Mucosa of descending colon (tissue), 3 donors: ENCODE measurements at places on chromosomes 12 and 14.

- DNase-seq = no peak
Observed at GRCh38 chr14:95356245-95356869, 36.6 kb upstream of the CLMN start.

- no peak for DNase-seq
Observed at GRCh38 chr12:71431991-71432390, 7.6 kb upstream of the LGR5 start.

DNA sequence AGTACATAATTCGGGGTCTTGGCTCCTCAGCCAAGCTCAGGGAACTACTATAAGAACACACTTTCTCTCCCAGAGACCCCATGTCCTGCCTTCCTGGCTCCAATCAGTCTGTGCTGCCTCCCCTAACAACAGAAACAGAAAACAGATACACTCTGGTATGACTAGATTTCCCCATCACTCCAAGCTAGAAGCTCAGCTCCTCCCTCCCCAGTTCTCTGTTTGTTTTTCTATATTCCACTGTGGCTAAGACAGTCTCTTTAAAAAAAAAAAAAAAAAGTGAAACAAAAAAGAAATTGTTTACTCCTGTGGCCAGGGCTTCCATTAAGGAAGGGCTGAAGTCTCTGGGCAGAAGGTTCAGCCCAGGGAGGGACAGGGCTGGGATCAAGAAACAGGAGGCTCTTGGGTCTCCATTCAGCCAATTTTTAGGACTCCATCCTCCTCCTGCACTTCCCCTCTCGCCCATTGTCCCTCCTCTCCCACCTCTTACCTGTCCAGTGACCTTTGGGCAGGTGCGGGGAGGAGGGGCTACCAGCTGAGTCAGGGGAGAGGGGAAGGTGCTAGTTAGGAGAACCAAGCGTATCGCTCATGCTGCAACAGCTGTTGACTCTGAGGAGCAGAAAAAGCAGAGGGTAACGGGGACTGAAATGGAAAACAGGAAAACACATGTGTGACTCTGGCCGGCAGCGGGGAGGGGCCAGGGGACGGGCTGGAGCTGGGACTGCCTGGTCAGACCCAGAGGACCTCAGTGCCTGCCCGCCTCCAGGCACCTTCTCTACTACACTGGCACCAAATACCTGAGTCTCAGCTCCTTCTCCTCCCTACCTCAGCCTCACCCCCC lies 4.1 kb upstream of the SLC7A7 start:
- DNase-seq = peak; percentile 56

DNA sequence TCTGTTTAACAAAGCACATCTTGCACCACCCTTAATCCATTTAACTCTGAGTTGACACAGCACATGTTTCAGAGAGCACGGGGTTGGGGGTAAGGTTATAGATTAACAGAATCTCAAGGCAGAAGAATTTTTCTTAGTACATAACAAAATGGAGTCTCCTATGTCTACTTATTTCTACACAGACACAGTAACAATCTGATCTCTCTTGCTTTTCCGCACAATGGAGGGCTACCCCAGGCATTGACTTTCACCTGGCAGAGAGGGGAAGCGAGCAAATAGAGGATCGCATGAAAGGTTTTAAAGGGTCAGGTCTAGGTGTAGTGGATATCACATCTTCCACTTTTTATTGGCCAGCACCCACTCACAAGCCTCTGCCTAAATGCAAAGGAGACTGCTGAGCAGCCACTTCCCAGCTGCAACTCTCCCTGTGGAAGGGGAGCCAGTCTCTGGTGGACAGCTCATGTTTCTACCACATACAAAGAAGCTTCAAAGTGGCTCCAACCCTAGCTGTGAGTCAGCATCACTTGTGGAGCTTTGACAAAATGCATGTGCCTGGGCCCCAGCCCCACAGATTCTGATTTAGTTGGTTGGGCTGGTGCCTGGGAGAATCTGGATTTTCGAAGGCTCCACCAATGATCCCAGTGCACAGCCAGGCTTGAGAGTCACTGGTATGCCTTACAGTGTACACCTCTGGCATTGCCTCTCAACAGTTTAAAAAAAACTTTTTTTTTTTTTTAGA lies 7.2 kb upstream of the FNTB start:
- DNase-seq = no peak

- DNase-seq = peak; percentile 34
Observed at GRCh38 chr14:101464984-101465794, 96.1 kb upstream of the DIO3 start.

- no peak for DNase-seq
Observed at GRCh38 chr12:40310211-40310610, 85.4 kb downstream of the LRRK2 start.

DNA sequence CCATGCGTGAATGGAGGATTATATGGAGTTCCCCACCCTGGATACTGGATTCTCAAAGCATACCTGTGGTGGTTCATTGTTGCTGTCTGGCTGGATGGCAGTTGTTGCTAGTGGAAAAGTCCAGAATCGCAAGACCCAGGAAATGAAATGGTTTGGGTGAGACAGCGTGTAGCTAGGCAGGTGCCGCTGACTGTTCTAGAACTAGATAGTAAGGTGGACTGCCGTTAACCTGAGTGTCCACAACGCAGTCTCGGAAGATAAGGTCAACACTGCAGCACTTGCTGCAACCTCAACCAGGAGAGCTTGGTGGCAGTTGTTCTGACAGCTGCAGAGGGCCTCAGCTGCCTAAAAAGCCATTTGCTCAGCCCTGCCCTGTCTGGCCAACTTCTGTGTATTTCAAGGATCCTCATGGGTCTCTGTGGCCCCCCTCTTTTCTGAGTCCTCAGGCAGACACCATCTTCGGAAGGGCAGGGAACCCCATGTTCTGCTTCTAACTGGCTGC lies 15.5 kb upstream of the IRF2BPL start:
- no peak for DNase-seq

DNA sequence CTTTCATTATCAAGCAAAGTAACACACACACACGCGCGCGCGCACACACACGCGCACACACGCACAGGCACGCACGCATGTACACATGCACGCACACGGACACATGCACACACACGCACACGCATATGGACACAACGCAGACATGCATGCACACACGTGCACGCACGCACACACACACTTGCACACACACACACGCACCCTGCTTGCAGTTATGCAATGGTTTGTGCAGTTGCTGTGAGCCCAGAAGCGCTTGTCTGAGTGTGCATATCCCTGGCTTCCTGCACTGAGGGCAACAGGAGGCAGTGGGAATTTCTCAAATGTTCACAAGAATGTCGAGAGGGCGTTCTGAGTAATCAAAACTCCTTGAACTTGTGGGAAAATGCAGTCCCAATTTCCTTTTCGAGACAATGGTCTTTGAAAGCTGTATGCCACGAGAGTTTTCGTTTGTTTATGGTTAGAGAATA lies 41.6 kb downstream of the NFKBIA start:
- no peak for DNase-seq

GRCh38 chr14:105588236-105588860 lies 62.0 kb downstream of the TMEM121 start:
- DNase-seq = no peak

GRCh38 chr14:93949511-93950075 lies 22.4 kb downstream of the FAM181A start:
- DNase-seq = no peak

DNA sequence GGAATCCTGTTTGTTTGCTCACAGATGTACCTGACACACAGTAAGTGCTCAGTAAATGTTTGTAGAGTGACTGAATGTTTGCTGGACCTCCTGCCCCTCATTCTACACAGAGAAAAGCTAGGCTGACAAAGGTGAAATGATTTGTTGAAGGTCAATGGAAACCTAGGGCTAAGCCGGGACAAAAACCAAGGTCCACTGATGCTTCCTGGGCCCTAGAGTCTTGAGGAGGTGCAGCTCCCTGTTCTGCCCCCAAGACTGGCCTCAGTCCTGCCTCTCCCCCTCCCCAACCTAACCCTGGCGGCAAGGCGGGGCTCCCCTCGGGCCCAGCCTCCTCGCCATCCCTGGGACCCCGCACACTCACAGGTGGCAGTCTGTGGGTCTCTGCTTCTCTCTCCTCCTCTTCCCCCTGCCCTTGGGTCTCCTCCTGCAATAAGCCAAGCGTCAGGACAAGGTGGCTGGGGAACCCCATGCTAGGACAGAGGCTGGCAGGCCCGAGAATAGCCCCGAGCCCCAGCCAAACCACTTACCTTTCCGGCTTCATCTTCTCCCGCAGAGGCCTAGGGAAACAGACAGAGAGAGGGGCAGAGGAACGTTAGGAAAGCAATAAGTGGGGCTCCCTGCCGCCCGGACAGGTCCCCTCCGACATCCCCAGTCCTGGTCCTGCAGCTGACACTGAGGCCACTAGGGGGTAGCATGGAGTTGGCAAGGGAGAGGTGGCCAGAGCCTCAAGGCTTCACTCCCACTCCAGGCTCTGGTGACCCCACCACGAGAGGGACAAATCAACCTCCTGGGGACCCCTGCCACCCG lies 9.3 kb downstream of the PGF start:
- peak; percentile 88 for DNase-seq
